ENCODE measurements at places on chromosomes 3 and 15. TPM values are rescaled to one million over a fixed set of nuclear protein-coding genes. Genes with fewer than 3 reads are reported as not detected.

GRCh38 chr3:100880072-100880471 is 113.1 kb downstream of the ABI3BP start:
- no peak for DNase-seq

DNA sequence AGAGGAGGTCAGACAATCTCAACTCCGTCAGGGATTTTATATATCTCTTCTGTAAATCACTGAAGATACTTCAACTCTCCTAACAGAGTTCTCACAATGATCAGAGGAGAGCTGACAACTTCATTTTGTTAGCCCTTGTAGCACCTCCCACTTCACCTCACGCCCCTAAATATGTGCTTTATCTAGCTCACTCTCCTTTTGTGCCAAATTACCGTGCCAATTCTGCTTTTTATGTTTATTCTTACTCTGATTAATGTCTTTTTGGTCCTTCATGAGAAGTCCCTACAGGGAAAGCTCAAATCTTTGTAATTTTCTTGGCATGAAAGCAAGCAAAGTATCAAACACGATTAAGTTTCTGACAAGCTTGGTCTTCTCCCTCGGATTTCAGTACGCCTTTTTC is 636.1 kb upstream of the NAALADL2 start:
- DNase-seq: no peak

- no peak for DNase-seq
These were observed 25.3 kb downstream of the BFSP2 start for GRCh38 chr3:133424937-133425869.

- DNase-seq: no peak
These were observed 19.8 kb upstream of the P2RY12 start for GRCh38 chr3:151404316-151404715.

The CILP gene
- total RNA-seq: 2.2 TPM

- no peak for DNase-seq
These were observed 252.5 kb downstream of the ISL2 start for GRCh38 chr15:76588811-76589747.

Measured in right atrium auricular region (tissue), 2 donors.